NCI-H1436 (cell line): ENCODE measurements at places on chromosomes 13 and 19.

- DNase-seq: no peak
Observed at GRCh38 chr13:80737513-80737912, 396.6 kb upstream of the SPRY2 start.

DNA sequence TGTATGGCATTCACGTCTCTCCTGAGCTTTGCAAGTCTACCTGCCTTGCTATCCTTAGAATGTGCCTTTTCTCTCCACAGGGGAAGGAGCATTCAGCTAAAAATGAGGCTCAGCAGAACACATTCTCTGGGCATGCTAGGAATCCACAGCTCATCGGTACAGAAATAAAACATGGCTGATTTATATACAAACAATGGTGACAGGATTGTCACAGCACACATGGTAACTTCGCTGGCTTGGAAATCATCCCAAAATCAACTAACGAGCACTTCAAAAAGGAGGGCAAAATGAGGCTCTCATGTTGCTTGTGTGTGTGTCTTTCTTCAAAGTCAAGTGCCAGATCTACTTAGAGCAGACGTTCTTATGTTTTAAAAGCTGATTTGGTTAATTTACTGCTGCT, 373.0 kb downstream of the FGF14 start:
- peak; percentile 18 for DNase-seq

DNA sequence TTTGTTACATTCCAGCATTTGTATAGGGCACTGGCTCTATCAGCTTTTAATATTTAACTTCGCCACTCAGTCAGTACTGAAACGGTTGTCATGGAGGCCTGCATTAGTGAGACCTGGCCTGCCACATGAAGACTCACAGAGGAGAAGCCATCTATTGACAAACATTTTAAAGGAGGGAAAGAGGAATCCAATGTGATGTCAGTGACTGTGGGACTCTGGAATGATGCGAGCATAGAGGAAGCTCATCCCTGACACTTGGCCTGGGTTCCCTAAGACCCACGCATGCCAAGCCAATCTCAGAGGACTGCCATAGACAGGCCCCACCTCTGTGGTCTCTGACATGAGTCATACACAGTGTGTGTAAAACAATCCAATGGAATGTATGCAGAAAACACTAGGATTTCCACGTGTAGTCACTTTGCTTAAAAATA, 7.9 kb upstream of the DPY19L3 start:
- DNase-seq: no peak

DNA sequence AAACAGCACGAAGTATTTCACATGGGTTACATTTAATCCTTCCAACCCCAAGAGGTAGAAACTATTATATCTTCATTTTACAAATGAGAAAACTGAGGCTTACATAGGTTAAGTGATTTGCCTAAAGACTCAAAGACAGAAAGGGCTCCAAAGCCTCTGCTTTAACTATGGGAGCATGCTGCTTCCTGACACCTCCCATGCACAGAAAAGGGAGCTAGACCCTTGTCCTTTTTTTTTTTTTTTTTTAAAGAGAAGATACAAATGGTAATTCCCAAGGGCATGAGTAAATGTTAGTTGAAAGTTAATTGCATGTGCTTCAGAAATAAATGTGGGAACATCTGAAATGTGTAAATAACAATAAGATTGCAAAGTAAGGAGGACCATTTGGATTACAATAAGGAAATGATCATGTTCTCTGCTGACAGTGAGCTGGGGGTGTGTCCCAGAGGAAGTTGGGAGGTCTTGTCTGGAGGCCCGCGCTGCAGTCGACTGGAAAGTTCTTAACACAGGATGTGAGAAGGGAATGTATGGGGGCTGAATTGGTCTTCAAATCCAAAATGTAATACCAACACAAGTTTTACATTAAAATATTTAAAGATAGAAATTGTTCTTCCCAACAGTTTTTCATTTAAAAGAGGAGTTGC, 500.3 kb downstream of the KLF12 start:
- no peak for DNase-seq

DNA sequence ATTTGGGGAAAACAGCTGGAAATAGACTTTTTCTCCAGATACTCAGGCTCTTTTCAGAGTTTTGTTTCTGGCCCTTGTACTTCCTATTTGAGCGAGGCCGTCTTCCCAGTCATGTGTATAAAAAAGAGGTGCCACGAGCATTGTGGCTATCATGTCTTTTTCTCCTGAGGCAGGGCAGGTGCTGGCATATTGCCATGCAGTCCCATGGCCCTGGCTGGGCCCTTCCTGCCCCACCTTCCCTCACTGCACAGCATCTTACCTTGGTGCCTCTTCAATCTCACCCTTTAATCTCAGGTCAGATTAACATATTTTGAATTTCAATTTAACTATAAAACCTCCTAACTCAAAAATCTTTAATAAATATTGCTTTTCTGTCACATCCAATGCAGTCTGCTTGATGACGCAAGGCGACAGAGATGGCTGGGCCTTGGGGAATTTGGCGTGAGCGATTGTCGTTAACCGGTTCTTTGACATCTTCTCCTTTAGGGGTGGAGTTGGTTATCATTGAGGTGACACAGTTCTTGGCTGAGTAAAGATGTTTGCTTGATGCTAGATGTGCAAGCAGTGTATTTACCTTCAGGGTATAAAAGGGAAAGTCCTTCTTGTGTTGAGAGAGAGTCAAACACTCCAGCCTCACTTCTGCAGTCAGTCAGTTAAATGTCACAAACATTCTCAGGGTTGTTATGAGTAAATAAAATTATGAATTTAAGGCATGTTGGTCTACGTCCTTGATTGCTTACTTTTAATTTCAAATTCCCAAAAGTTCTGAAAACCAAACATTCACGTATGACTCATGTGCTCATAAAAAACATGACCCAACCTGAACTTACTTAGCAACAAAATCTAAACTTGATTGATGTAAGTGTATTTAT, 289.9 kb downstream of the MYO16 start:
- DNase-seq: no peak

DNA sequence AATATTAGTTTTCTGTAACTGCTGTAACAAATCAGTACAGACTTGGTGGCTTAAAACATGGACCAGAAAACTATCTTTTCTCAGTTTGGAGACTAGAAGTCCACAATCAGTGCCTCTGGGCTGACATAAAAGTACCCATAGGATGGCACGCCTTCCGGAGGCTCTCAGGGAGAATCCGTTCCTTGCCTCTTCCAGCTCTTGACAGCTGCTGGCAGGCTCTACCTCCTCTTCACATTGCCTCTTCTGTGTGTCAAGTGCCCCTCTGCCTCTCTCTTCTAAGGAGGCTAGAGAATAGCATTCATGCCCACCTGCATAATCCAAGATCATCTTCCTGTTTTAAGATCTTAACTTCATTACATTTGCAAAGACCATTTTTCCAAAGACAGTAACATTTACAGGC, 1194.2 kb downstream of the EFNB2 start:
- no peak for DNase-seq

DNA sequence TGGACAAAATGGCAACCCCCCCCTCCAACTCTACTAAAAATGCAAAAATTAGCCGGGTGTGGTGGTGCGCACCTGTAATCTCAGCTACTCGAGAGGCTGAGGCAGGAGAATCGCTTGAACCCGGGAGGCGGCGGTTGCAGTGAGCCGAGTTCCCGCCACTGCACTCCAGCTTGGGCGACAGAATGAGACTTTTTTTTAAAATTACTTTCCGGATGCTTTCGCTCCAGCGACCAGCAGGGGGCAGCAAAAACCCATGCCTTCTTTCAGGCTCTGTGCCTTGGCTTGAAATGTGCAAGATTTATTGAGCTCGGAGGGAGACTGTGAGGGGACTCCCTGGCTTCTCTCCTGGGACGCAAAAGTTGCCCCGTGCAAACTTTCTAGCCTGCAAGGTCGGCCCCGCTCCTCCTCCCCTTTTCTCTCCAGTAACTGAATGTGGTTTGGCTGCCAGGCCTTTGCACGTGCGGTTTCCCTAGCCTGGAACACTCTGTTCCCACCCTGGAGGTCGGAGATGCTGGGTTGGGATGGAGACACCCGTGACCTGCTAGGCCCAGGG, 61.4 kb upstream of the NFIC start:
- DNase-seq: peak; percentile 66

GRCh38 chr19:13102416-13102665, 317 bp downstream of the LYL1 start:
- DNase-seq: no peak
